Stimulated activated CD4-positive, alpha-beta T cell treated with anti-CD3 and anti-CD28 coated beads, TNF-alpha, amount 100 ng/mL, for 48 hours (primary cell): ENCODE measurements at places on chromosomes 16 and 17.

DNA sequence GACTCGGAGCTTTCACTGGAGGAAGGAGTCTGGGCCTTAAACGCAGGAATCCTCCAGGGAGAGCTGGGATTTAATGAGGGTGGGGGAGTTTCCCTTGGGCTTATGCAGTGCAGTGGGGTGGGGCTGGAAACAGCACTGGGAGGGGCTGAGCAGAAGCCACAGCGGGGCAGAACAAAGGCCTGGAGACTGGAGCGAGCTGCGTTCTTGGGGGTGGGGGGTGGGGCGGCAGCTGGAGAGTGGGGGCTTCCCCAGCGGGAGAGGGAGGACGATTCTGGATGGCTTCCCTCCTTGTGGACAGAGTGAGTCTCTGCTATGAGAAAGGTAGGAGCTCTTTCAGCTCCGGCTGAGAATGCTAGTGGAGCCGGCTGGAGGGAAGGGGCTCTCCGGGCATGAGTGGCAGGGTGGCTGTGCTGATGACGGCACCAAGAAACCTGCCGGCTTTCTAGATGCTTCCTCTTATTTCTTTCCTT lies 406.0 kb downstream of the SEC14L1 start:
- no peak for DNase-seq

GRCh38 chr16:2990891-2991290 lies 10.6 kb upstream of the PKMYT1 start:
- no peak for DNase-seq

DNA sequence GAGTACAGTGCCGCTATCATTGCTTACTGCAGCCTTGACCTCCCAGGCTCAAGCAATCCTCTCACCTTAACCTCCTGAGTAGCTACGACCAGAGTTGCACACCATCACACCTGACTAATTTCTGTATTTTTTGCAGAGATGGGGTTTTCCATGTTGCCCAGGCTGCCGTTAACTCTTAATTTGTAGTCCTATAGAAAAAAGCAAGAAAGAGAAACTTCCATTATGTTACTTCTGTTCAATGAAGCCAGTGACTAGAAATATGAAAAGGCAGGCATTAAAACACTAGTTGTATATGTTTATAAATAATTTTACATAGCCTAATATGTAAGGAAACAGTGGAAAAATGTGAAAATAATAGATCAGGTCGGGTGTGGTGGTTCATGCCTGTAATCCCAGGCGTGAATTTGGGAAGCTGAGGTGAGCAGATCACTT lies 9.7 kb downstream of the RAD51C start:
- DNase-seq = no peak

- DNase-seq = no peak
Observed at GRCh38 chr16:28820016-28820415, 2.8 kb upstream of the ATXN2L start.
